ENCODE measurements at places on chromosomes 2 and 18.

- no peak for DNase-seq
Measured at GRCh38 chr2:227932403-227932802, 61.0 kb downstream of the DAW1 start.

- DNase-seq = no peak
Measured at GRCh38 chr2:114699423-114699944, 257.0 kb downstream of the DPP10 start.

DNA sequence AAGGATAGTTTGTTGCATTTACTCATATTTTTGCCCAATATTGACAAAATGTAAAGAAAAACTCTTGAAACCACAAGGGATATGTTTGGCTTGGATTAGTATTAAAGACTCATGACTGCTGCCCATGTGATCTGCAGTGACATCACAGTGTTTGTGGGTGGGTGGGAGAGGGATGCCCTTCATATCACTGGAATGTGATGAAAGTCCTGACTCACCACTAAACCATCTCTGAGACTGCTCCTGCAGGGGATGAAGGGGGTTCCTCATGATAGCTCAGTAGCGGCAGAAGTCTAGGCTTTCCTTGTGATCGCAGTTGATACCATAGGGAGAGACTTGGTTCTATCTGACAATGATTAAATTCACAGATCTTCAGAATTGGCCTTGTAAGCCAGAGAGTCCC, 451.2 kb downstream of the CNTNAP5 start:
- peak; percentile 13 for DNase-seq

GRCh38 chr18:55998071-55998522, 410.1 kb upstream of the TCF4 start:
- DNase-seq = peak; percentile 19

DNA sequence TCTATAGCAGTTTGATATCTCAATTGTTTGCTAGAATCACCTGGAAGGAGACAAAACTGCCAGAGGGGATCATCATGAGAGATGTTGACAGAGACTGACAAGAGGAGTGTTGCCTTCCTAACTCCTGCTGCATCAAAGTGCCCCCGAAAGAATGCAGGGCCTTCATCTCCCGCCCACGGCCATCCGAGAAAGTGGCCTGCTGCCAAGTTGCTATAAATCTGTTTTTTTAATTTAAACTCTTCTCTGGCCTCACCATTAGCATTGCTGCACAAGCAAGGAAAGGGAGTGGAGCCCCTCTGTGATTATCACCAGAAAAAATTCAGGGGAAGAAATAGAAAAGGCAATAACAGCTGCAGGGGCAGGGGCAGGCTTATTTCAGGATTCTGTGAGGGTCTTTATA, 238.1 kb upstream of the EPHA4 start:
- no peak for DNase-seq

DNA sequence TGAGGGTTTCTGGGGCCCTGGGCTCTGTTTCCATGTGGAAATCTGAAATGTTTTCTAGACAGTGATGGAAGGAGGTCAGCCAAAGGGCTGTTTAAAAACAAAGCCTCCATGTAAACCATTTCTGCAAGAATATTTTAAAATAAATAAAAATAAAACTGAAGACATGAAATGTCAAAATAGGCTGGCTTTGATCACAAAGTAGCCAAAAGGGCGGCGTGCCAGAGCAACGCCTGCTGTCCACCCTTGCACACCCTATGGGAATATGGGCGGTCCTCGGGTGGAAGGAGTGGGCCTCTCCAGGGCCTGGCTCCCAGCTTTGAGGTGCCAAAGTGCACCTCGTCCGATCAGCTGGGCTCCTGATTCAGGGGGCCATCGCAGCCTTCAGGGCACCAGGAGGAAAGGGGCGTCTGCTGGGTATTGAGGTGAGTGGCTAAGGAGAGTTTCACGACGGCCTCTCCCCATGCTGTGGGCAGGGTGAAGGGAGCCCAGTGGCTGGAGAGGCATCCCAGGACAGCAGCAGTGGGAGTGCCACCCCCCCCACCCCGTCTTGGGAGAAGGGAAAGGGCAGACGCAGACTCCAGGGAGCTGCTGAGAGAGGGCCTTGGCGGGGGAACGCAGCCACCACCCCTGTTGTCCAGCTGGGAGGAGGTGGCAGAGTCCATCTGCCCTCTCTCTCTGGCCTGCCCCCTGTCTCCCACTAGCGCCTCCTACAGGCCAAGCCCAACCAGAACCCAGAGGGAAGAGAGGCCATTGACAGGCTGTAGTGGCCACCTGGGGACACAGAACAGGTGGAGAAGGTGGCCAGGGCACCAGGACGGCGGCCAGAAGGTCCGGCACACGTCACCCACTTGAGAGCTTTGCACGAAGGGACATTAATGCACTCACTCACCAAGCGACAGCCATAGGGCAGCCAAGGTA, 5.7 kb upstream of the ERFE start:
- DNase-seq = no peak

GRCh38 chr18:59419386-59419785, 60.3 kb upstream of the LMAN1 start:
- DNase-seq = peak; percentile 33

DNA sequence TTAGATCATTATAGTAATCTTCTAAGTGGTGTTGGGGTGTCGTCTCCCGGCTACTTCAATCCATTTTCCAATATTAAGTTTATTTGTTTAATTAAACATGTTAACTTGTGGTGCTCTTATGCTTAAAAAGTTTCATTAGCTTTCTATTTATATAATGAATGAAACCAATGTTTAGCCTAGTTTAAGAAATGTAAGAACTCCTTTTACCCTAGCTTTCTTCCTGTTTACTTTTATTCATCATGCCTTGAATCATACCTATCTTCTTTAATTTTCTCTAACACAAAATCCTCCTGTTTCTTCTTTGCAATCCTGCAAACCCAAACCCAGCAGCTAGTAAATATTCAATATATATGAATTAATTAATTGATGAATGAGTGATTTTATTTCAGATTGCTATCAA, 1276.7 kb upstream of the PIK3C3 start:
- DNase-seq = no peak

GRCh38 chr2:54106631-54107454, 8.6 kb upstream of the ACYP2 start:
- peak; percentile 60 for DNase-seq

- DNase-seq = no peak
Measured at GRCh38 chr18:22434973-22435608, 17.4 kb upstream of the CTAGE1 start.

GRCh38 chr2:209619782-209620181, 151.8 kb upstream of the UNC80 start:
- peak; percentile 5 for DNase-seq

Measured in H4 (cell line).